ENCODE measurements at places on chromosomes 5 and 9.

DNA sequence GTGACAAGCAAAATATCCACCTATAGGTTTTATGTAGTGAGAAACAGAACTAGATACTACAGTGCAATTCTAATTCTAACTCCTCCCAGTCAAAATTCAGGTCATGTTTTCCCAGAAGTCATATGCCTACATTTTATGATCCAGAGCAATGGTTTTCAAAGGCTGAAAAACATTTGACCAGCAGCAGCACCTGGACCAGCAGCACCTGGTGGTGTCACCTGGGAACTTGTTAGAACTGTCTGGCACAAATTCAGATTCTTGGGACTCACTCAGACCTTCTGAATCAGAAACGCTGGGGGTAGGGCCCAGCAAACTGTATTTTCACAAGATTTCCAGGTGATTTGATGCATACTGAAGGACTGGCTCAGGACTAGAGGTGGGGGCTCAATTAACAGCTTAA, 367.7 kb upstream of the RFX3 start:
- no peak for DNase-seq

- DNase-seq: no peak
Measured at GRCh38 chr5:127183332-127183731, 107.3 kb upstream of the MEGF10 start.

DNA sequence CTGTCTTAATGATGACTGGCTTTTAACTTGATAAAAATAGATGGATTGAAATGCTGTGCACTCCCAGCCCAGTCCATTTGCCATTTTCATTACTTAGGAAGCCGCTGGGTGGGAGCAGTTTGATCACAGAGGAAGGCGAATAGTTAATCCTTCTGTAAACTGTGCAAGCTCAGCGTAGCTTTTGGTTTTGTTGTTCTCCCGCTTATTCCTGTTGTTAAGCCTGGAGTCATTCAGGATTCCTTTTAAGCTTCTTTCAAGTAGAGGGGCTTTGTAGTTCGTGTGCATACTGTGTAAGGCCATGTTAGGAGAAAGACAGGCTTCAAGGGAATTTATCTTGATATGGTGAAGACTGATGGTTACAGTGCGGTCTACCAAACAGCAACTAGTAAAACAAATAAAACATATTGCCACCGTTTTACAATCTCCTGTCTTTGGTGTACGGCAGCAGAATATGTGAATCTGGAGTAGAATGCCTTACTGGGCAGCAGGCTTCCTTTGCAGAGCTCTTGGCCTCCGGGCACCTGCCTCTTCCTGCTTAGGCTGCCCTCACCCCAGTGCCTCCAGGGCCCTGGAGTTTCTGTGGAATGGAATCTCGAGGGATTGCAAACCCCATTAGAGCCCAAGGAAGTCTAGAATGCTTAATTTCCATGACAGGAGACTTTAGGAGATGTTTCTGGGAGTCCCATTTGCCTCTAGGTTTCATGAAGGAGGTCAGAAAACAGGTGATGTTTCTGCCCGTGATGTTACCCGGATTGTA, 141.4 kb downstream of the TRIO start:
- no peak for DNase-seq

DNA sequence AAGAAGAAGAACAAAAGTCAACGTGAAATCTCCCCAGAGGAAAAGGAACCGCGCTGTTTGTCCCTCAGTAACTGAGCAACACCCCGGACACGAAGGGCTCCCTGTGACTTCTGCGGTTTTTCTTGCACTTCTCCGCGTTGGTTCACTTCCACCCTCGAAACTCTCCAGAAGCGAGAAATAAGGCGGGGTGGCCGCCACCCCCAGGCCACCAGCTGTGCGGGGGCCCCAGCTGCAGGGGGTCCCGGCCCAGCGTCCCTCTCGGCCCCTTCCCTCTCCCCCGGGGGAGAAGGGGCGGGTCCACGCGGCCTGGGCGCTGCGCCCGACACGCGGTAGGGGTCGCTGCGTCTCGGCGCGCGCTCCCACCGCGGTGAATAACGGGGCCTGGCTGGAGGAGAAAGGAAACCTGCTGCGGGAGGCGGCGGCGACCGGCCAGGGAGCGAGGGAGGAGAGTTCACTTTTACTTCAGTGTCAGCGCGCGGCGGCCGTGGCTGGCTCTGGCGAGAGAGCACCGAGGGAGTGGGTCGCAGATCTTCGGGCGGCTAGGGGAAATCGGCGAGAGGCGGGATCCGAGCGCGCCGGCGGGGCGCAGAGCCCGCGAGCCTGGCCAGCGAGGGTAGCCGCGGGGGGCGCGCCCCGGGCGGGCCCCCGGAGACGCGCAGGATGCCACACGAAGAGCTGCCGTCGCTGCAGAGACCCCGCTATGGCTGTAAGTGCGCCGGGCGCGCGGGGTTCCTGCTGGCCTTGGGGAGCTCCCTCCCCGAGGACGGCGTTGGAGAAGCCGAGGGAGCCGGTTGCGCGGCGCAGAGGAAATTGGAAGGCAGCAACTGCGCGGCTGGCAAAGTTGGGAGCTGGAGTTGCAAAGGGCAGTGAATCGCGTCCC, at the start of gene IQGAP2:
Gene IQGAP2, plus strand, starts transcription at position 400 of the 880 bp plus-strand sequence. Its CDS starts 261 bp downstream, at position 661.
- peak; percentile 90 for DNase-seq

- no peak for DNase-seq
Measured at GRCh38 chr9:118558891-118559290, 810.3 kb downstream of the BRINP1 start.

- DNase-seq: no peak
Measured at GRCh38 chr5:83871533-83872395, 151.1 kb upstream of the HAPLN1 start.
